T-helper 1 cell (primary cell): ENCODE measurements at places on chromosomes 12 and 14.

GRCh38 chr12:110235383-110235782 is 45.7 kb upstream of the ATP2A2 start:
- no peak for DNase-seq

GRCh38 chr14:68759017-68759560 is 33.8 kb downstream of the ZFP36L1 start:
- no peak for DNase-seq

- DNase-seq = peak; percentile 76
Observed at GRCh38 chr12:55940065-55940732, 9.2 kb downstream of the DGKA start.

- DNase-seq = no peak
Observed at GRCh38 chr14:67187826-67188225, 1.4 kb upstream of the GARIN2 start.

GRCh38 chr14:87999277-87999676 is 5.7 kb upstream of the GPR65 start:
- DNase-seq = no peak

DNA sequence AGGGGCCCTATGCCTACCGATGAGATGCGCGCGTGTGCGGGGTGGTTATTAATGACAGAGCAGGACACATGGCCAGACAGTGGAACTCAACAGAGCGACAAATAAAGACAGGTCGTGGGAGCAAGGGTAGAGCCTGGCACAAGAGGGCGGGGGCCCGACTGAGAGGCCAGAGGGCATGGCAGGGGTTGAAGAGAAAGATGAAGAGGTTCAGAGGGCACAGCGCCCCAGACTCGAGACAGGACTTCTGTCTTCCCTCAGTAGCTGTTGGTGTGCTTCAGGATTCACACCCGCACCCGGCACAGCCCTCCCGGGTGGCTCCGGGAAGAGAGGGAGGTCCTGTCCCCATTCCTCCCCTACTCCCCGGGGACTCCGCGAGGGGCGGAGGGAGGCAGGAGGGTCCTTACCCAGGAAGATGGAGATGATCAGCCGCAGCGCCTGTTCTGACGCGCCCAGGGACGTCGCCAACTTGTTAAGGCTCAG is 366 bp downstream of the LPCAT3 start:
- no peak for DNase-seq
